ENCODE measurements at places on chromosomes 6 and 20.

DNA sequence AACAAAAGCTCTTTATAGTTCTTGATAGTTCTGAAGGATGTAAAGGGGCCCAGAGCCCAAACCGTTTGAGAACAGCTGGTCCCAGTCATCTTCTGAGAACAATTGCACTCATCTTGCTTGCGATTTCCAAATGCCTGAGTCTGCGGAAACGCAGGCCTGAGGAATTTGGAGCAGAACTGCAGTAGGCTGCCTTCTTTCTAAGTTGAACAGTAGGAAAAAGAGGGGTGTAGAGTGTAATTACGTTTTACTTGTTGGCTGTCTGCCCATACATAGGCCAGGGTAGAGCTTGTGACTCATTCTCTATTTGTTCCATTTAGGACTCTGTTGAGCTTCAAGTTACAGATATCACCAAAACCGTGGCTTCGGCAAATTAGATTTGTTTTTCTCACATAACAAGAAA is 42.0 kb upstream of the KIF16B start:
- DNase-seq, result no peak

- peak; percentile 71 for DNase-seq
Observed at GRCh38 chr6:89146718-89147700, 1.2 kb downstream of the PM20D2 start.

- DNase-seq, result no peak
Observed at GRCh38 chr20:10093087-10093591, 58.4 kb downstream of the ANKEF1 start.

DNA sequence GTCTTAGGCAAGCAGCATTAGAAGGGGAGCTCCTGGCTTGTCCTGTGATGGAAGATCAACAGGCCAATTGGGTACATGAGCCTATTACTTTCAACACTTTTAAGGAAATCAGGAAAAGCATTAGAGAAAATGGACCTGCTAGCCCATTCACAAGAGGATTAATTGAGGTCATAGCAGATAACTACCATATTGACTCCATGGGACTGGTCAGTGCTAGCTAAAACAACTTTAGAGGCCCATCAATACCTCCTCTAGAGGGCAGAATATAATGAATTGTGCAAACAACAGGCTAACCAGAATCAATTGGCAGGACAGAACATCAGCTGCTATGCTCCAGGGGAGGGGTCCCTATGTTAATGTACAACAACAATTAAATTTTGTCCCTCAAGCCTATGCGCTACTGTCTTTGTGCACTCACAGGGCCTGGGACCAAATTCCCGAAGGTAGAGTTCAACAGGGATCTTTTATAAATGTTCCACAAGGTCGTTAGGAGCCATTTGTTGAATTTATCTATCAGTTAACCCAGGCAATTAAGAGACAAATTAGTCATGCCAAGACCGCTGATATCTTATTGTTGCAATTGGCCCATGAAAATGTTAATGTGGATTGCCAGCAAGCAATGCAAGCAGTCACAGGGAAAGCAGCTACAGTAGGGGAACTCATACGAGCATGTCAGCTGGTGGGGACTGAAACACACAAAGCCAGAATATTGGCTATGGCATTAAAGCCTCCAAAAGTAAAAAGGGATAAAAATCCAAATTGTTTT is 106.6 kb upstream of the BTN3A2 start:
- peak; percentile 33 for DNase-seq

- DNase-seq, result no peak
Observed at GRCh38 chr6:18978337-18979128, 591.4 kb downstream of the RNF144B start.

DNA sequence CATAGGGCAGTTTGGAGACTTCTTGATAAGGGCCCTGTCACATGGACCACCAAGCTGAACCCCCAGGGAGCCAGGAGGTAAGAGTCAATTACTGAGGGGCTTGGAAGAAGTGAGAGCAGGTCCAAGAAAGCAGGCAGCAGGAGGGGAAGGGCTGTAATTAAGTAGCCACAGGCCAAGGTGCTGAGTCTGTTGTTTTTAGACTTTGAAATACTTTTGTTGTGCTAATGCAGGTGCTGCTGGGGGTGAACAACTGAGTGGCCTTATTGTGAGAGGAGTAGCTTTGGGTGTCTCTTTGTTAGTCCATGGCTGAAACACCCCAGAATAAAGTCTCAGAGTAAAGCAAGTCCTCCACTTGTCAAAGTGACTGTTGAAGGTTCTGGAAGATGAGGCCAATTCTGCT is 267.0 kb upstream of the SUPT3H start:
- no peak for DNase-seq

DNA sequence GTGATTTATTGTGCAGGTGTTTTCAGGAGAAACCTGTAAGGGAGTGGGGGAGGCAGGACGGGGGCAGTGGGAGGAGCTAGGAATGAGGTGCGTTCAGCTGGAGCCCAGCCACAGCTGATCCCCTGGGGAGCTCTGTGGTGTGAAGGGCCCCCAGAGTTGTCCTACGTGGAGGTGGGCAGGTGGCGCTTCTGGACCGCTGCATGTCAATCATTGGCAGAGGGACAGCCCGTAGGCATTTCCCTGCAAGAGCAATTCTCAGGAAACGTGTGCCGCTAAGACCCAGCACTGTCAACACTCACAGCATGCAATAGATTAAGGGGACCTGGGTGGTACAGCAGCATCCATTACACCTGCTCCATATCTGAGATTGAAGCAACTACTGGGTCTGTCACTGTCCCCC is 88.0 kb downstream of the PRND start:
- DNase-seq, result peak; percentile 53

DNA sequence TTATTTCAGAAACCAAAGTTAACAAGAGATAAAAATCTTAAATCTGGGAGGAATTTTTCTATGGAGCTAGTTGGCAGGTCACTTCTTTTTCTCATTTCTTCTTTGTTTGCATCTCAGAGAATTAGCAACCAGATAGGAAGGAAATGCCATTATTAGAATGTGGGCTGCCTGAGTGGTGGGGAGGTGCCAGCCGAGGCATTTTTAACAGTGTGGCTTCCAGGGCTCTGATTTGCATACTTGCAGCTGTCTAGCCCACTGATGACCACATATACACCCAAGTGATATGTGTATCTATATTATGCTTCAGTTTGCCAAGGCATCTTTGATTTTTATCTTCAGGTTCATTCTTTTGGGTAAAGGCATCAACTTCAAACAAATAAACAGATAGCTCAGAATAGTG is 206.7 kb downstream of the CLIC5 start:
- DNase-seq, result peak; percentile 8

DNA sequence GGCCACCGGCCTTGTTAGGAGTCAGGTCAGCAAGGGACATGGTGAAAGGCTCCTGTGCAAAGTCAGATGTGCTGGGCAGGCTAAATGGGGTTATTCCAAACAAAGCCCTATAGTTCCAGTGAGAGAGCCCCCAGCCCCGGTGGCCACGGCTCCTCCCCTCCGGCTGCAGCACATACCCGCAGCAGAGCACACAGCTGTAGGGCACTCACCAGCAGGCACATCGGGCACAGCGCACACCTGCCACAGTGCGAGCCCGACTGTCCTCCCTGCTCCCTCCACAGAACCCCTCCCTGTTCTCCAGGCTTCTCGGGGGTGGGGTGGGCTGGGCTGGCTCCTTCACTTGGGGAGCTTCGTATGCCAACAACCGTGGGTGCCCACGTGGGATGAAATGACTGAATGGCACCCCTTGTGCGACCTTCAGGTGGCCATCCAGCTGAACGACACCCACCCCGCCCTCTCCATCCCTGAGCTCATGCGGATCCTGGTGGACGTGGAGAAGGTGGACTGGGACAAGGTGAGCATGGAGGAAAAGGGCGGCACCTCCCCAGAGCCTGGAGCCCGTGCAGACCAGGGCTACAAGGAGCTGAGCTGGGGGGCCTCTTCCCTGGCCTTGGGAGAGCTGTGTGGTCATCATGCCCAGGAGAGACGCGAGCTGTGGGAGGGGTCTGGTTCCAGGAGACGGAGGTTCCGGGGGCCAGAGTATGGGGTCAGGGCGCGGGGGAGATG is 30.9 kb downstream of the PYGB start:
- DNase-seq, result no peak

DNA sequence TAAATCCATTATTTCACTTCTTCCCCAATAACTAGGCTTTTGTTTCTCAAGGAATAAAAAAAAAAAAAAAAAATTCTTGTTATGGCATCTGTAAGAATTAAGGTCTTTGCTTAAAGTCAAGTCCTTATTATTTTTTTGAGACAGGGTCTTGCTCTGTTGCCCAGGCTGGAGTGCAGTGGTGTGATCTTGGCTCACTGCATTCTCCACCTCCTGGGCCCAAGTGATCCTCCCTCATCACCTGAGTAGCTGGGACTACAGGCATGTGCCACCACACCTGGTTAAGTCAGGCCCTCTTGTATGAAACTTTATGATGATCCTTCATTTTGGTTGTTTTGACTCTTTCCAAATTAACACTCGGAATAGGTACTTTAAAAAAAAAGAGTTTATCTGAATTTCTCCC is 17.3 kb downstream of the DSTN start:
- no peak for DNase-seq

DNA sequence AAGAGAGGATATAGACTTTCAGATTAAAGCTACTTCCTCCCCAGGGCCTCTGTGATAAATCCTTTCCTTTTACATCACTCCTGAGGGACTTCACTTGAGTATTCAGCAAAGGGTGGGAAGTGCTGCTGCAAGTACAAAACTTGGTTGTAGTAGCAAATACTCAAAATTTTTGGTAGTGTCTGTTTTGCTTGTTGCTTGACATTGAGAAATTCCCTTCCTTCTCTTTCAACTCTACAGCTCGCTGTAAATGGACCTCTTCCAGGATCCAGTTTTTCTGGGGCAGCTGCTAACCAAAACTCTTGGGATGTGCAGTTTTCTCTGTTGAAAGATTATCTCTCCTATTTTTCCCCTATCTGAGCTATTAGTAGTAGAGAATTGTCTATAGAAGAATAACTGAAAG is 472.0 kb downstream of the CD109 start:
- no peak for DNase-seq

DNA sequence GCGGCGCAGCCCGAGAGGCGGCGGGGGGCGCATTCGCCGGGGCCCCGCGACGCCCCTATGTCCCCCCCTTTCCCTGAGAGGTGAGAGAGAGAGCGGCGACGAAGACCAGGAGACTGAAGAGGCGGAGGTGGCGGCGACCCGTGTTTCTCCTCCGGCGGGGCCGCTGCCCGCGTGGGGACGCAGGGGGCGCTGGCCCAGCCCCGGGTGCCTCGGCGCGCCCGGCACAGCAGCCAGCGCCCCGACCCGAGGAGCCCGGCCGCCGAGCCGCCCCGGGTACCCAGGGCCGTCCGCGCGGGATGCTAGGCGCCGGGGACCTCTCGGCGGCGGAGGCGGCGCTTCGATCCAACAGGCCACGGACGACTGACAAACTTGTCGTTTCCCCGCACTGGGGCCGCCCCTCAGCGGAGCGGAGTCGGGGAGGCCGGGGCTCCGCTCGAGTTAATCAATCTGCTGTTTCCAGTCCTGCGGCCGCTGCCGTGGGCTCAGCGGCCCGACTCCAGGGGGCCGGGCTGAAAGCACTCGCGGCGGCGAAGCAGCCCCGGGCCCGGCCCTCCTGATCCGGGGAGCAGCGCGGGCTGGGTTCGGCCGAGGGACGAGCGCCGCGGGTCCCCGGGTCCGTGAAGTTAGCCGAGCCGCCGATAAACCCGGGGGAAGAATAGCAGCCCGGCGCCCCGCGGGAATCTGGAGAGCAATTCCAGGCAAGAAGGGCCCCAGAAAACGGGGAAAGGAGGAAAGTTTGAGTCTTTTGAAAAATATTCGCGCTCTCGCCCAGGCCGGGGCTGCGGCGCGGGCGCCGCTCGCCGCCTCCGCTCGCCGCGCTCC is 631 bp downstream of the MDGA1 start:
- DNase-seq, result no peak

GRCh38 chr20:11844691-11845090 is 73.0 kb upstream of the BTBD3 start:
- no peak for DNase-seq

GRCh38 chr6:165679326-165679725 is 16.3 kb upstream of the PDE10A start:
- DNase-seq, result no peak

DNA sequence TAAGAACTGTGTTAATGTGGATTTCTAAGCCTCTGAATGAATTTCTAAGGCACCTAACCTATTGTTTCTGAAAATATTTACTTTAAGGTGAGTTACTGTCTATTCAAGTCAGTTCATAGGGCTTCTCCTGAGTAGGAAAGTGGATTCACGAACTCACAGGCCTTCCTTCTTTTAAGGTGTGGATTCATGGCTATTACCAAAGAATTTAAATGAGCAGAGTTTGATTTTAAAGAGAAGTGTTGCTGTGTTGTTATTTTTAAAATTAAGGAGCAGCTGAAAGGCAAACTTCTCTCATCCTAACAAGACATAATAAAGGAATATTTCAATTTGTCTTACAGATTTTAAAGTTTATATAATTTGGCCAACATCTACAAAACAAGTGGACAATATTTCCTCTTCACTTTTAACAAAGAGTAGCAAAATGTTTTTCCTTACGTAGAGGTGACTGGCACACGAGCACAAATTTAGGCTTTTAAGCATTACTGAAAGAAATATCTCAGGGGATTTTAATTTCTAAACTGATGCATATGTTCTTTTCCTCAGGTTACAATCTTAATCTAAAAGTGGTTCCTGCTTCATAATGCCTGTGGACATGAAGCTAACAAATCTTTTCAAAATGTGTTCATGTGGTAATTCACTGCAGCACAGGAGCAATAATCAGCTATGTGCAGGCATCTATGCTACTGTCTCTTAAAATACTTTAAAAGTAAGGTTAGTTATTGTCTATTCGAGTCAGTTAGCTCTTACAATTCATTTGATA is 602 bp upstream of the TSPYL4 start:
- no peak for DNase-seq

- DNase-seq, result peak; percentile 70
Observed at GRCh38 chr20:48635791-48636267, 192.0 kb downstream of the PREX1 start.

- DNase-seq, result no peak
Observed at GRCh38 chr6:48229841-48230240, 118.8 kb upstream of the PTCHD4 start.

DNA sequence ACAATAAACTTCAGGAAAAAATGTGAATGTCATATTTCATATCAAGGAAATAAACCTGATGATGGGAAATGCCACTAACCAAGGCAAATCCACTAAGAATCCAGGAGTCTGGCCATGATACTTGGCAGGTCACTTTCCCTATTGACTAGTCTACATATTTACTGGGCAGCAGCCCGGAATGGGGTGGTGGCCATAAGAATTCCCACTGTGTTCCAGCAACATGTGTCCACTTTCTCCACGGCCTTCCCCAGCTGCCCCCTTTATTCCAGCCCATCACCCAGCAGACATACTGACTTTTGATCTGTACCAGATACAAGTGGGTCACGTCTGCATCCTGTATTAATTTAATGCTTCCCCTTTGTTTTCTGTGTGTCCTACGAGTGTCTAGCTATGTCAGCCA is 234.5 kb upstream of the PRDM1 start:
- no peak for DNase-seq
